Fibroblast of villous mesenchyme (primary cell): ENCODE measurements at places on chromosomes 5 and 9. TPM values are rescaled to one million over a fixed set of nuclear protein-coding genes. Genes with fewer than 3 reads are reported as not detected.
A peak's percentile ranks its signal among the peaks of the same experiment; 100 is the strongest.

CCDC183 gene
- 0.32 and 0.43 TPM in 2 replicates for total RNA-seq

HSD17B4 gene
- 128 and 183 TPM in 2 replicates for total RNA-seq

ADAMTS12 gene
- 54.8 and 94.1 TPM in 2 replicates for total RNA-seq

DNA sequence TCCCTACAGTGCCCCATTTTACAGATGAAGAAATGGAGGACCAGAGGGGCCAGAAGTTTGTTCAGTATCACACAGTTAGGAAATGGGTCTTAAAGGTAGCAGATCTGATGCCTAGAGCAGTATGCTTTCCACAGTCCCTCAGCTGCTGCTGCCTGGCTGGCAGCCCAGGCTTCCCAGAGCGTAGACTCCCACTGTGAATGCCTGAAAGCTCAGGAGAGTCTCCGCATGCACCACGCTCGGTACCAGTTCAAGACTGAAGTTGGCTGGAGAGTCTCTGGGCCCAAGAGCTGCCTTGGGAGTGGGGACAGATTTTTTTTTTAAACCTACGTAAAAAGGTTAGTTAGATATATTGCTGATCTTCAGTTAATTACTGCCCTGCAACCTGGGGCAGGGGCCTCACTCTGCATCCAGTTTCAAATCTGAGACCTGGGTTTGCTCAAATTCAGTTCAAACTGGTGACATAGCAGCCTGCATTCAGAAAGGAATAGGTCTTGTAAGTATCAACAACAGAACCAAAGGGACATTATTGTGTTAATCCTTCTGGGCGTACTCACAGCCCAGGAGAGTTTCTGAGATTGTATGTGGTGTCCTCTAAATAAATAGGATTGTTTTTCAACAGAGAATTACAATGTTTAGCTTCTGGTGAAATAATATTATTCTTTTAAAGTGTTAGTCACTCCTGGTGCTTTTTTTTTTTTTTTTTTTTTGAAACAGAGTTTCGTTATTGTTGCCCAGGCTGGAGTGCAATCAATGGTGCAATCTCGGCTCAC is 8.3 kb downstream of the NANS start:
- peak; percentile 61 for DNase-seq

ZNF782 gene
- total RNA-seq, result 4.5 and 5.6 TPM in 2 replicates

PCDHA9 gene
- under 0.01 TPM in 2 replicates for total RNA-seq

- no peak for DNase-seq
Observed at GRCh38 chr5:135671966-135672365, 93.2 kb upstream of the CXCL14 start.

DNA sequence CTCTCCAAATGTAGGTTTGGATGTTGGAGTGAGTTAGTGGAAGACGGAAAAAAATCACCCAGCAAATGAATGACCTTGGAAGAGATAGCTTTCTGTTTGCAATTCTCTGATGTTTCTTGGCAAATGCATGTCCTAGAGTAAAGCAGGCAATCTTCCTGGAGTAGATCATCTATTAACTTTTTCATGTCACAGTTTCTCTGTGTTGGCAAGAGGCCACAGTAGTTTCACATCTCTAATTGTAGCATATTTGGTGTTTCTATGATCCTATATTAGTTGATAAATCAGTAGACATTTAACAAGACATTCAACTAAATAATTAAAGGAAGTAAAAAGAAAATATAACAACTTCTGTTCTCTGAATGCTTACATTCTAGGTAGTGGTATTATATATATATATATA is 138.2 kb upstream of the MINAR2 start:
- DNase-seq, result no peak

- DNase-seq, result no peak
Observed at GRCh38 chr9:126107693-126108092, 218.9 kb upstream of the MVB12B start.

DOK3 gene
- 2.6 TPM in 2 replicates for total RNA-seq

DNA sequence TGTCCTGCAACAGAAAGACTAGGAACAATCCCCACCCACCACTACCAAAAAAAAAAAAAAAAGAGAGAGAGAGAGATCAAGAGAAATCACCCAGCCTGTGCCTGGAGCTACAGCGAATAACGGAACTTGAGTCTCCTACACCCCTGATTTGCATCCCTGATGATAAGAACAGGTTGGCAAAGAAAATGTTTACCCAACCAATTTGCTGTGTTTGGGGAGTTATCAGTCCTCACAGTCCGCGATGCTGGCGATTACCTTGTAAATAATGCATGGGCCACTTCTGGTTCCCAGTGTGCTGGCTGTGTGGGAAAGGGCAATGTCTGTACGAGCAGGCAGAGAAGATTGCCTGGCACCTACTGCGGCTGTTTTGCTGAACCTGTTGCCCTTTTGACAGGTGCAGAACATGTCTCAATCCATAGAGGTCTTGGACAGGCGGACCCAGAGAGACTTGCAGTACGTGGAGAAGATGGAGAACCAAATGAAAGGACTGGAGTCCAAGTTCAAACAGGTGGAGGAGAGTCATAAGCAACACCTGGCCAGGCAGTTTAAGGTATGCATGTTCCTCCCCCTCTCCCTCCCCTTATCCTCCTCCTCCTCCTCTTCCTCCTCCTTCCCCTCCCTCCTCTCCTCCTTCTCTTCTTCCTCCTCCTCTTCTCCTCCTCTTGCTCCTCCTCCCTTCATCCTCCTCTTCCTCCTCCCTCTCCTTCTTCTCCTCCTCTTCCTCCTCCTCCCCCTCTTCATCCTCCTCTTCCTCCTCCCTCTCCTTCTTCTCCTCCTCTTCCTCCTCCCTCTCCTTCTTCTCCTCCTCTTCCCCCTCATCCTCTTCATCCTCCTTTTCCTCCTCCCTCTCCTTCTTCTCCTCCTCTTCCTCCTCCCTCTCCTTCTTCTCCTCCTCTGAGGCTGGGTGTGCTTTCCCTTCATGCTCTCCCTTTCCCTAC is 8.3 kb downstream of the OLFM1 start:
- no peak for DNase-seq

- DNase-seq, result peak; percentile 8
Observed at GRCh38 chr9:111566234-111566633, 33.2 kb downstream of the PTGR1 start.

DNA sequence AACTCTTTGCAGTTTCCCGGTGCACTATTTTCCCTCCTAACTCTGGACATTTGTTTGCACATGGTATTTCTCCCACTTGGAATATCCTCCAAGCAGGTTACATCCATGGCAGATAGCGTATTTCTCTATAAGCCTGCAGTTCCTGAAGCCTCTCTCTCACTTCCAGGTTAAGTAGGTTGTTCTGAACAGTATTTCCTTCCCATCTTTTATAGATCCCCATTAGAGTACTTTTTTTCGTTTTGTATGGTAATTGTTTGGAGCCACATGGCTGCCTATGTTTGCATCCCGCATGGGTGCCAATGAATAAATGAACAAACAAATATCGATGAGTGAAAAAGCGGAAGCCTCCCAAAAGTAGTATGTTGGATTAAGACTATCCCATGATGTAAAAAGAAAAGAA is 113.4 kb upstream of the IQGAP2 start:
- DNase-seq, result no peak

AK8 gene
- 0.32 TPM in 1 of 2 replicates, not detected in the other for total RNA-seq

GRCh38 chr5:79133657-79134451 is 22.2 kb downstream of the BHMT start:
- DNase-seq, result peak; percentile 84

STC2 gene
- 157 and 195 TPM in 2 replicates for total RNA-seq

GRCh38 chr5:150081541-150082283 is 4.6 kb downstream of the CSF1R start:
- DNase-seq, result peak; percentile 45

DNA sequence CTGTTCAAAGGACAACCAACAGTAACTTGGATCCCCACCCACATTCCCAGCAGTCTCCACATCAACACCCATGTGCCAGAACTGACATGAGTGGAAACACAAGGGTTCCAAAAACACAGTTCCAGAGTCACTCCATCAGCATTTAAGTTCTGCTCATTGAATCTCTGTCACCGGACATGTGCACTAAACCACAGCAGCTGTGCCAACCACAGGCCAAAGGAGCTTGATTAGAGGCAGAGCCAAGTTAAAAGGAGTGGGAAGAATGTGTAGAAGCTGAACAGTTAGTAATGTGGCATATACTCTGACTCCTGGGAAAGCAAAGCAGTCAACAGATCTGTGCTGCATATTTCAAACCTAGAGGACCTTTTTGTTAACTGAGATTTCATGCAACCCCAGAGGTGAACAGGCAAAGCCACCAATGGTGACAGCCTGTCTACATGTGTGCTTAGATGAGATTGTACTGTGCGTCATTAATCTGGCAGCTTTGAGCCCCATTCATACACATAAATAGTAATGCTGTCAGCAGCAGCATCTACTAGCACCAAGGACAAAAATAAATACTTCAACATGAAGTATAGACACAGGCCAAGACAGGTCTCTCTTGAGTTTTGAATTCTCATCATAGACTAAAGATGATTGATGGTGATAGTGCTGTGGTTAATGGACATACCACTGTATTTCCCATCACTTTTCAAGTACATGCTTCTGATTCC is 16.4 kb upstream of the FST start:
- DNase-seq, result no peak

GRCh38 chr9:18786196-18786595 is 246.8 kb downstream of the SAXO1 start:
- no peak for DNase-seq

- DNase-seq, result no peak
Observed at GRCh38 chr9:17045381-17045940, 89.4 kb upstream of the CNTLN start.

- no peak for DNase-seq
Observed at GRCh38 chr5:157611571-157612476, 36.2 kb upstream of the ADAM19 start.

- no peak for DNase-seq
Observed at GRCh38 chr9:40927260-40927631, 201.2 kb downstream of the FOXD4L6 start.

DNA sequence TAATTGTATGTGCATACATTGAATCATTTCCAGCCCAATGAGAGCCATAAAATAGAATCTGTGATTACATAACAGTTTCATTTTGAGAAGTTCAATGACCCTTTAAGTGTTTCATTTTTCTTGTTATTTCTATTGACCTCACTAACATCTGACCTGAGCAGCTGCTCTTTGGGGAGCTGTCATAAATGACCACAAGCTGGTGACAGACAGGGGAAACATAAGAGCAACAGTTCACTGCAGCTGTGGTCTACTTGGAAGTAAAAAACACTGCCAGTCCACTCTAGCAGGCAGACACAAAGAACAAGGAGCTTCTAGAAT is 265.4 kb downstream of the DTWD2 start:
- no peak for DNase-seq

- no peak for DNase-seq
Observed at GRCh38 chr5:172350212-172351181, 66.9 kb upstream of the UBTD2 start.

- no peak for DNase-seq
Observed at GRCh38 chr9:136773386-136774044, 9.2 kb upstream of the LCN15 start.

SH2D3C gene
- total RNA-seq, result 0.32 and 0.43 TPM in 2 replicates

- DNase-seq, result no peak
Observed at GRCh38 chr9:114905170-114905940, 25.0 kb downstream of the TNFSF8 start.

- no peak for DNase-seq
Observed at GRCh38 chr5:154042766-154043165, 4.0 kb downstream of the MFAP3 start.

GRM6 gene
- total RNA-seq, result not detected in 2 replicates

IFT74 gene
- 11.9 and 15.5 TPM in 2 replicates for total RNA-seq

GRCh38 chr5:106443746-106444145 is 1227.0 kb downstream of the EFNA5 start:
- no peak for DNase-seq

SOWAHA gene
- total RNA-seq, result under 0.01 TPM in 2 replicates

DNA sequence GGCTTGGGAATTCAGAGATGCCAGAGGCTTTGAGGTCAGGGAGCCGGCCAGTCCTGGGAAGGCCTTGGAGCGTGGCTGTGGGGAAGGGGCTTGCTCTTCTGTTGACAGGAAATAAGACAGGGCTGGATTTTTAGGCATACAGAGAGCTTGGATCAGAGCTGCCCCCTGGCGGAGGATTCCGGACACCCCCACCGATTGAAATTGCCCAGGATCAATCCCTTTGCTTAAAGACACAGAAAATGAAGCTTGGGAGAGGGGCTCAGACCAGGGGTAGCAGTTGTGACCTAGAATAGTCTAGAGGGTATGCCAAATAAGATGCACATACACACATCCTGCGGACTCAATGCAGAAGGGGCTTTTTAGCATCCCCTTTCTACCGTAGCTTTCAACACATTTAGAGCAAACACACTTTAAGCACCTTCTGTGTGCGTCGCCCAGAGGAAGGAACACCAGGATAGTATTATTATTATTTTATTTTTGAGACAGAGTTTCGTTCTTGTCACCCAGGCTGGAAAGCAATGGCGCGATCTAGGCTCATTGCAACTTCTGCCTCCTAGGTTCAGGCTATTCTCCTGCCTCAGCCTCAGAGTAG is 1.7 kb upstream of the NTMT1 start:
- peak; percentile 59 for DNase-seq

DNA sequence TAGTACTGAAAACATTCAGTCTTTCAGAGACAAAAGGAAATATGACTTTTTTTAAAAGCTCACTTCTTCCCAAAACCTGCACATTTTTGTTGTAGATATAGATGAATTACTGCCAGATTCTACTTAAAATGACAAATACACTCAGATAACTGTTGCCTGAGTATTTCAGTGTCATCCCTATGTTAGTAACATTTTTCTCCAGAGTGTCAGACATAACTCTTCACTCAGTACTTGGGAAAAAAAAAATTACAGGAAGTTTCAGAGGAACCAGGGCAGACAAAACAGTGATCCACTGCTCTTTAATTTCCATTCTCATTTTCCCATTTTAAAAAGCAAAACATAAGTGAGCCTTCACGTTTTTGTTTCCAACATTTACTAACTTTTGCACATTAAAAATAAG is 79.3 kb upstream of the ITGA1 start:
- DNase-seq, result no peak

- DNase-seq, result no peak
Observed at GRCh38 chr5:77896338-77896737, 120.2 kb upstream of the TBCA start.

FUT7 gene
- not detected in 2 replicates for total RNA-seq

- DNase-seq, result no peak
Observed at GRCh38 chr5:60640901-60641300, 59.1 kb downstream of the DEPDC1B start.

DNA sequence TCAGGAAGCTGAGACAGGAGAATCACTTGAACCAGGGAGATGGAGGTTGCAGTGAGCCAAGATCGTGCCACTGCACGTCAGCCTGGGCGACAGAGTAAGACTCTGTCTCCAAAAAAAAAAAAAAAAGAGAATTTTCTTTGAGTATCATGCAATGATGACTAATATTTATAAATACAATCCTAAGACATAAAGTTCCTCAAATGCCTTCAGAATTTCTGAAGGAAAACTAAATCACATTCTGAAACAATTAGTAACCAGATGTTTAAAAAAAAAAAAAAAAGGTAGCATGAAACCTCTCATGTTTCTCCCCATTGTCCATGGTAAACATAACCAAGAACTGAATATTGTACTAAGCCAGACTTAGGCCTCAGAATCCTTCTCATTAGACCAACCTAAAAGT is 23.1 kb downstream of the MLLT3 start:
- peak; percentile 34 for DNase-seq

- DNase-seq, result no peak
Observed at GRCh38 chr9:127779136-127779981, 893 bp upstream of the SH2D3C start.

DAB2IP gene
- 36.4 and 47.9 TPM in 2 replicates for total RNA-seq
